Right atrium auricular region (tissue), 2 donors: ENCODE measurements at places on chromosomes 11 and 22. TPM values are rescaled to one million over a fixed set of nuclear protein-coding genes. Genes with fewer than 3 reads are reported as not detected.

- no peaks in the 10 kb centered on the region for H3K36me3 ChIP-seq
- no peak overlapping the region for H3K4me3 ChIP-seq
- no peaks in the 10 kb centered on the region for H3K27me3 ChIP-seq
- DNase-seq, result no peak
Observed at GRCh38 chr22:49582678-49583077, 245.0 kb downstream of the BRD1 start.

- H3K27ac ChIP-seq, result no peak overlapping the region
- DNase-seq, result no peak
- H3K36me3 ChIP-seq, result peaks cover 44% of the 10 kb centered on the region
- peaks cover 35% of the 10 kb centered on the region for H3K4me1 ChIP-seq
Observed at GRCh38 chr11:65593518-65594414, 1.8 kb downstream of the KCNK7 start.

DNA sequence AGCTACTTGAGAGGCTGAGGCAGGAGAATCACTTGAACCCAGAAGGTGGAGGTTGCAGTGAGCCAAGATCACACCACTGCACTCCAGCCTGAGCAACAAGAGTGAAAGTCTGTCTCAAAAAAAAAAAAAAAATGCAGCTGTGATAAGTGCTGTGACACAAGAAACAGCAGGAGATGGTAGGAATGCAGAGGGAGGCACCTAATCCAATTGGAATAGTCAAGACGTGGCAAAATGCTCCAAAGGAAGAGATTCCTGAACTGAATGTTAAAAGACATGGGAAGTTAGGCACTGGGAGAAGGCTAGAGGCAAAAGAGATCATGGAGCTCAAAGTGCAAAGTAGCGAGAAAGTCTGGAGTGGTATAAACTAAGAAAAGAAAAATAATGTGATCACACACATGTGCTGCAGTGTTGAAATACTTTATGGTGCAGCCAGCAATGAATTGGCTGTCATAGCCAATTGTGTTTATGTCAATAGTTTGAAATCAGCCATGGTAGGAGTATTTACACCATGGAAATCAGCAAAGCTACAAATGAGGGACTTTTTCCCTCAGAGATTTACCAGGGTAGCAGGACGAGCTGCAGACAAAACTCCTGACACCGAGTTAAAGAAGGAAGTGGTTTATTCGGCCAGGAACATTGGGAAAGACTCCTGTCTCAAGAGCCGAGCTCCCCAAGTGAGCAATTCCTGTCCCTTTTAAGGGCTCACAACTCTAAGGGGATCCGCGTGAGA, 40.9 kb upstream of the LIPT2 start:
- no peak for DNase-seq
- no peak overlapping the region for H3K27ac ChIP-seq
- no peak overlapping the region for H3K4me3 ChIP-seq
- no peaks in the 10 kb centered on the region for H3K36me3 ChIP-seq
- no peaks in the 10 kb centered on the region for H3K4me1 ChIP-seq
- H3K27me3 ChIP-seq, result no peaks in the 10 kb centered on the region

The OR5B21 gene
- total RNA-seq, result not detected
